ENCODE measurements at places on chromosomes 1 and 21.

- DNase-seq: no peak
Measured at GRCh38 chr1:212413902-212414327, 771 bp downstream of the PACC1 start.

- no peak for DNase-seq
Measured at GRCh38 chr21:15875286-15875685, 145.5 kb downstream of the USP25 start.

- DNase-seq: no peak
Measured at GRCh38 chr1:1117469-1117831, 1.6 kb upstream of the C1orf159 start.

- no peak for DNase-seq
Measured at GRCh38 chr1:222370913-222371675, 176.8 kb downstream of the HHIPL2 start.

- DNase-seq: no peak
Measured at GRCh38 chr1:162372159-162373071, 4.2 kb downstream of the SPATA46 start.

GRCh38 chr1:231512147-231512698 is 16.2 kb upstream of the TSNAX start:
- no peak for DNase-seq

All from endothelial cell (in vitro differentiated cells).